ENCODE measurements at places on chromosomes 2 and 18.

DNA sequence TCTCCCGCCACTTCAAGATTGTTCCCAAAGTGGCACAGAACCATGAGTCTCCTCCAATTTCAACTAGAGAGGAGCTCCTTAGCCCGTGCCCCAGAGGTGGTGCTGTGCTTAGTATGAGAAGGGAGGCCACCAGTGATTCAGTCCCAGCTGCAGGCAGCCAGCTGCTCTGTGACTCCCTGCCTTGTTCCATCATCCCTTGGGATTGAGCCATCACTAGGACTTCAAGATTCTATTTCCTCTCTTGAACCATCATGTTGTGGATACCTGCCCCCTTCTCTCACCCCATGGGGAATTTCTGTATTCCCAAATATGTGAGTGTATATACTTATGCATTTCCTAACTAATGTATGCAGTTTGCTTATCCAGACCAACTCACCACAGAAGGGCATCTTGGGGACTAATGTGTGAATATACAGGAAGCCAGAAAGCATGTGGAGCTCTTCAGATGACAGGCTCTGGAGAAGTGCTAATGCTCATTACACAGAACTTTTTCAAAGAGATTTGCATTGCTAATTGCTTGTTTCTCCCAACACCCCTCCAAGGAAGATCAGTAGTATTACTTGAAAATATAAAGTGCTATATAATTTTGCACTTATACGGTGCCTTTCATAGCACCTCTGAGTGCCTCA, 111.0 kb upstream of the MAP3K20 start:
- no peak for DNase-seq

- DNase-seq, result no peak
Observed at GRCh38 chr2:160913323-160913722, 246.9 kb upstream of the TANK start.

- no peak for DNase-seq
Observed at GRCh38 chr2:147609301-147609700, 235.5 kb upstream of the ACVR2A start.

DNA sequence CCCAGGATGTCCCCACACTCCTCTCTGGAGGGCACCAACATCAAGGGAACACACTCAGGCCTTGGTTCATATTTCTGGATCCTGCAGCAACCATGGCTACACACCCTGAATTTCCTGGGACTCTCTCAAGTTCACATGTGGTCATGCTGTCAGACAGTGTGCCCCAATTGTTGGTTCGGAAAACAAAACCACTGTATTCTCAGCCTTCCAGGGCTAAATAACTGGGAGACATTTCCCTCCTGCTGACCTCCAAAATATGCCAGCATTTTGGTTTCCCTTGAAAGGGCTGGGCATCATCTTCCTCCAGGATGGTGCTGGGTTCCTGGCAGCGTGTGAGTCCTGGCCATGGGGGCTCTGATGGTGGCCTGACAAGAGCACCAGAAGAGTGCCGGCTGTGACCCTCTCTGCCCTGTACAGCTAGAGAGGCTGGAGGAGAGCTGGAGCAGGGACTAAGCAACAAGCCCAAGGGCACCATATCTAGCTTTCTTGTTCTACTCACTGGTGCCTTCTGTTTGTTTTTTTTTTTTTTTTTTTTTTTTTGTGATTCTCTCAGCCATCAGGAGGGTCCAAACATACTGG, 37.5 kb upstream of the WIPF1 start:
- DNase-seq, result no peak

All from astrocyte of the cerebellum (primary cell).